ENCODE measurements at places on chromosomes 2 and 18.

DNA sequence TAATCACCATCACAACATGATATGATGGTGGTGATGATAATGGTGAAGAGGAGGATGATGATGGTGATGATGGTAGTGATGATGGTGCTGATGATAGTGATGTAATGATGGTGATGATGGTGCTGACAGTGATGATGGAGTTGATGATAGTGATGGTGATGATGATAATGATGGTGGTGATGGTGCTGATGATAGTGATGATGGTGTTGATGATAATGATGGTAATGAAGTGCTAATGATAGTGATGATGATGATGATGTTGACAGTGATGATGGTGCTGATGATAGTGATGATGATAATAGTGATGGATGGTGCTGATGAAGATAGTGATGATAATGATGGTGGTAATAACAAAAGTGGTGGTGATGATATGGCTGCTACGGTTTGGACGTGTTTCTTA is 4.4 kb upstream of the GPR148 start:
- no peak for DNase-seq

DNA sequence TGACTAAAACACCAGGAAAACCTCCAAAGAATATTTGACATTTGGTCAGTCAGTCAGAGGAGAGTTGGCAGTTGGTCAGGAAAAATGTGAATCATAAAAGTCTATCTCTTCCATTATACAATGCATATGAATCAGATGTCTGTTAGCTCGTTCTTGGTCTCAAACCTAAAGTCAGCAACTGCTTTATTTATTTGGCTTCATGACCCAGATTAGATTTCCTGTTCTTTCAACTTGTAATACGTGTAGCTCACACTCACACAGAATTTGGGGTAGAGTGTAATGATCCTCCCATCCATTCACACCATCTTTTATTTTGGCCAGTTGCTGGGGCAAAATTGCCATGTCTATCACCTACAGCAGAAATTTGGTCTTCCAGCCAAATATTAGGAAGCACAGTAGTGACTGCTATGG is 81.9 kb upstream of the COL5A2 start:
- no peak for DNase-seq

GRCh38 chr2:40516604-40517003 is 64.7 kb upstream of the SLC8A1 start:
- DNase-seq = no peak

DNA sequence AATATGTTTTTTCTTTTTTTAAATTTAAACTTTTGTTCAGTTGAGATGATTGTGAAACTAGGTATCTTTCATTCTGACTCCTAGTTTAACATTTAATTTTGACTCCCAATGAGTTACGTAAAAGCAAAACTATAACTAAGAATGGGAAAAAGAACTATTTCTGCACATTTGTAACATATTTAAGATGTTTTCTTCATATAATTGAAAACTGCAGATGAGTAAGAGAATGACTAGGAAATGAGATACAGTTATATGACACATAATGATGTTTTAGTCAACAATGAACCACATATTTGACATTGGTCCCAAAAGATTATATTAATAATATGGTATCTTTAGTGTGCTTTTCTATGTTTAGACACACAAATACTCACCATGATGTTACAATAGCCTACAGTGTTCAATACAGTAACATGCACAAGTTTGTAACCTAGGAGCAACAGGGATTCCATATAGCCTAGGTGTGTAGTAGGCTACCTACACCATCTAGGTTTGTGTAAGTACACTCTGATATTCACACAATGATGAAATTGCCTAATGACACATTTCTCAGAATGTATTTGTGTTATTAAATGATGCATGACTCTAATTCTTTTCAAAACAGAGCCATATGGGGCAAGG is 12.6 kb downstream of the ERMN start:
- DNase-seq = no peak

- peak; percentile 36 for DNase-seq
Measured at GRCh38 chr2:145411493-145411892, 891.6 kb upstream of the ZEB2 start.

Measured in suppressor macrophage treated with lipopolysaccharide for 1 hour (primary cell).